ENCODE measurements at places on chromosomes 5 and 9.

GRCh38 chr9:83523684-83524083 lies 14.5 kb downstream of the FRMD3 start:
- no peak for DNase-seq

GRCh38 chr5:76500633-76501393 lies 97.7 kb downstream of the IQGAP2 start:
- no peak for DNase-seq

DNA sequence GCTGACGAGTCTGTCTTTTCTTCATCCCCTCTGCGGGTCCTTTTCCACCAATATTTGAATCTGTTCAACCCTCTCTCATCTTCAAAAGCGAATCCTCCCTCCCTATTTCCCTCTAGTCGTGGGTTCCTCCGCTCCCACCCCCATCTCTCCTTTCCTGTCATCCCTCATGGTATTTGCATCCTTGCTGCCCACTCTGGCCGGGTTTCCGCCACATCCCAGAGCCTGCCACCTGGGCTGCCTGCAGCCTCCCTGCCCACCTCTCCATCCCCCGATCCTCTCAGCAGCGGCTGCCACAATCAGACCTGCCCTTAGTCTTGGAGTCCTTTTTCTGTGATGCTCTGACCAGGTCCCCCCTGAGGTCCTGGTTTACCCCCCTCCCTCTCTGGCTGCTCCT lies 44.9 kb downstream of the JADE2 start:
- no peak for DNase-seq

- DNase-seq, result no peak
Measured at GRCh38 chr9:72140586-72140985, 8.7 kb upstream of the GDA start.

GRCh38 chr5:178436326-178436940 lies 153.8 kb downstream of the COL23A1 start:
- no peak for DNase-seq

- DNase-seq, result no peak
Measured at GRCh38 chr5:180373454-180373853, 20.3 kb upstream of the GFPT2 start.

GRCh38 chr5:142201471-142201887 lies 92.9 kb downstream of the NDFIP1 start:
- no peak for DNase-seq

DNA sequence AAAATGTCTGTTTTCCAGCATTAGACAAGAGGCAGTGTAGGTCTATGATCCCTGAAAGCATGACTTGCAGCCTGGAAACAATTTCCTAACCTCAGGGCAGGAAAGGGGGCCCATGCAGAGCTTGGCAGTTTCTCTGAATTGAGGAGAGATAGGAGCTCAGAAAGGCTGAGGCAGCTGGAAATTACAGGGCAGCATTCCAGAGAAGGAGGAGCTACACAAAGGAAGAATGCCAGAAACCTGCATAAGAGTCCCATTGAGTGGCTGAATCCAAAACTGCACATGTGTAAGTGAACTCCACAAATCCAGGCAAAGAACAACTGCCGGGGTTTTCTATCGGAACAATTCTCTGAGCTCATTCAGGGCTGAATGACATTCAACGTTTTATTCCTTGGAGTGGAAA lies 346.8 kb downstream of the PIK3R1 start:
- no peak for DNase-seq

GRCh38 chr5:164351245-164351834 lies 845.9 kb downstream of the MAT2B start:
- no peak for DNase-seq

DNA sequence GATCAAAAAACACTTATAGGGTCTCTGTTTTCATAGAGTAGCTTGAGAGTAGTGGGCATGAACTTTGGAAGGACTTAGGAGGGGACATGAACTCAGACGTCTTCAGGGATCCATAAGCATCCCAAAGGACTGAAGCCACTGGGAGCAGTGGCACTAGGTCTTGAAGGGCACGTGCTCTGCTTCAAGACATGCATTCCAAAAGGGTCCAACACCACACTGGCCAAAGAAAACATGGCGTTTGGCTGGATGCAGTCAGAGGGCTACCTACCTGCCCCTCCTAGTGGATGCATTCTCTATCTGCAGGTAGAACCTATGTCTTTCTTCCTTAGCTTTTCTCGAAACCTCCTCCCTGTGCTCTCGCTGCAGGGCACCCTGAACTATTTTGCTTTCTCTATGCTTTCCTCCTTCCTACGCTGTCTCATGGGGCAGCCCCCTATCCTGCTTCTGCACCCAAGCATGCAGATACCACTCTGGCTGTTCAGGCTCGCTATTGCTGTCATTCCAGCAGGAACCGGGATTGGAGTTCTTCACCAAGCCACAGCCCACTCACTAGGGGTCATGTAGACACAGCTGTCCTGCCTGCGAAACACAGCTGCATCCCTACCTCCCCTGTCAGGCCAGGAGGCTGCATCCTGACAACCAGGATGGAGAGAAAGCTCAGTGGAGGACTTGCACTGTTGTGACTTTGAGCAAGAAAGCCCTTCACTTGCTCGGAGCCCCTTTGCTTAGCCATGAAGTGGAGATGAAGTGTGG lies 11.9 kb downstream of the FAM240B start:
- DNase-seq, result no peak

- DNase-seq, result no peak
Measured at GRCh38 chr9:92360083-92360482, 34.3 kb downstream of the CENPP start.

DNA sequence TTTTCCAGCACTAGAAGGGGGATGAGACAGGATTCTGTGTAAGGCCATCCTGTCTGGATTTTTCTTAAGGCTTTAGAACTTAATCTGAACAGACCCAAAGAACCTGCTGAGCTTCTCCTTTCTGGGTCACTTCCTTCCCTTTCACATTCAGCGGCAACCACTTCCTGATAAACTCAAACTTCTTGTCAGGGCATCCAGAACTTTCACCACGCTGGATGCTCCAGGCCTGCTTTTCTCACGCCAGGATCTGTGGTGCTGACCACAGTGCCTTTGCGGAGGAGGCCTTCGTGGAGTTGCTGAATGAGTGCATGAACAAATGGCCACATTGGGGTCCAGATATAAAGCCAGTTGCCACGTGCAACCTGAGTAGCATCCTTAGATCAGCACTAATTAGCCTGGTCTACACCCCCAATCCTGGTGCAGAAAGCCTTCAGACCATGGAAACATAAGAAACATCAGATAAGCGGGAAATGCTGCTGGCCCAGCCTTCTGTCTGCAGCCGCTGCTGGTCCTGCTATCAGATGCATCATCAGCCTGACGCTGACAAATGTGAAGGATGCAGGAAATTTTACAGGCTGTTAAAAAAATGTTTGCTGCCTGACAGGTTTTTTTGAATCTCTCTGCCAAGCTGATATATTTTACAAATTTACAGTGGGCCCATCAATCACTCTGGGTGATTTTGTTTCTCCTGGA lies 75.3 kb upstream of the BARHL1 start:
- no peak for DNase-seq

DNA sequence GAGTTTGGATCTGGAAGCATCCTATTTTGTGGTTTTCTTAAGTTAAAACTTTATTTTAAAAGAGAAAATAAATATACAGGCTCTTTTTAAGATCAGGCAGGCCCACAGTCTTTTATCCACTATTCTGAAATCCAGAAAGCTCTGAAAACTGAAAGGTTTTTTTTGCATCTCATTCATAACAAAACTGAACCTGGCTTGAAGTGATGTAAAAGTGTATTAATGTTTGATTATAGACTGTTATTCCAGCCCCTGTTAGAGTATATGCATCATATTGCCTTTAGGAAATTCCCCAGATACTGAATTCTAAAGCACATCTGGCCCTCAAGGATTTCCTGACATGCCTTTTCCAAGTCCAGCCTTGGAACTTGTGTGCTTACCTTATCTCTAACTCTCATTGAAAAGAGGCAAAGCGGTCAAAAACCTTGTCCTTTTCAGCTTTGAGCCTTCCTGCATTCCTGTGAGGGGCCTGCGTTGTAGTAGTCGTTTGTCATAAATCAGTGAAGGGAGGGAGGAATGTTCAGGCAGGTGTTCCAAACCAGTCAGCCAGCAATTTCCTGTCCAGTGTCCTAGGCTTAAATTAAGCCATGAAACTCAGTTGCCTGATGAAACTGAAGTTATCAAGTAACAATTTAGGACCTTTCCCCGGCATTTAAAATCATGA lies 110.4 kb downstream of the TLE4 start:
- DNase-seq, result no peak

DNA sequence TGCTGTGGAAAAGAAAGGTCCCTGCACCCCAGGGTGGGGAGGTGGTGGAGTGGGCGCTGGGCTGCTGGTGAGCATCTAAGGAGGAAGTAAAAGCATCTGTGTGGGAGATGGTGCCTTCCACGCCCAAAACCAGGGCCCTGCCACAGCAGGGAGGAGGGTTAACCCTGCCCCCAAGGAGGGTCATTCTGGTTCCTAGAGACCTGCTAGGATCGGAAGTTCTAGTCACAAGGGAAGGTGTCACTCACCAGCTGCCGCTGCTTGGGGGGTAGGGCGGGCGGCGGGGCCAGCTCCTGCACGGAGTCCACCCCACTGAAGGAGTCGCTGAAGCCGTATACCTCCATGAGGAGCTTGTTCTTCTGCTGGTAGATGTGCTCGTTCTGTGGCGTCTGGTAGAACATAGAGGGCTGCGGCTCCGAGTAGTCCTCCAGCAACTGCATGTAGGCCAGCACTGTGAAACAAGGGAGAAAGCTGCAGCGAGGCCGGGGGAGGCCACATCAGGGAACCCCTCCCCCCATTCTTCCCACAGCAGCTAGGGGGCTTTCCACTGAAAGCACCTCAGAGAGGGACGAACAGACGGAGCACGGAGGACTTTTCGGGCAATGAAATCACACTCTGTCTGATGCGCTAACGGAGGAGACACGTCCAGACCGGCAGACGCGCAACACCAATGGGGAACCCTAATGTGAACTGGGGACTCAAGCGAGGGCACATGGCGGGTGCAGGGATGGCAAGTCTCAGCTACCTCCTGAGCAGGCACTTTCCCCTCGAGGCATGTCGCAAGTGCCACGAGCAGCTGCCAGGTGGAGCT lies 76.4 kb downstream of the PRRT1B start:
- no peak for DNase-seq

GRCh38 chr5:33448118-33448517 lies 7.4 kb downstream of the TARS1 start:
- no peak for DNase-seq

DNA sequence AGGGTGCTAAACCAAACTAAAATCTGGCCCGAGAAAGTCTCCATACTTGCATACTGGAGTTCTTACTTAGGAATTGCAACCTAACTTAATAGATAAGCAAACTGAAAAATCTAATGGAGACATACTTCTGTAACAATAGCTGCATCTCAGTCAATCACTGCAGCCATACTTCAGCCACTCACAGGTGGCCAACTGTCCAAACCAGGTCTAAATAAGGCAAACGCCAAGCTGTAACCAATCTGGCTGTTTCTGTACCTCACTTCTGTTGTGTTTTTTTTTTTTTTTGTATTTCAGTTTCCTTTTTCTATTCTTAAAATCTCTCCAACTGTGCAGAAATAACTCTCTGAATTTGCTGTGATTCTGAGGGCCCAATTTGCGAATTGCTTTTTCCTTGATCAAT lies 4.4 kb upstream of the NDUFB6 start:
- DNase-seq, result no peak

DNA sequence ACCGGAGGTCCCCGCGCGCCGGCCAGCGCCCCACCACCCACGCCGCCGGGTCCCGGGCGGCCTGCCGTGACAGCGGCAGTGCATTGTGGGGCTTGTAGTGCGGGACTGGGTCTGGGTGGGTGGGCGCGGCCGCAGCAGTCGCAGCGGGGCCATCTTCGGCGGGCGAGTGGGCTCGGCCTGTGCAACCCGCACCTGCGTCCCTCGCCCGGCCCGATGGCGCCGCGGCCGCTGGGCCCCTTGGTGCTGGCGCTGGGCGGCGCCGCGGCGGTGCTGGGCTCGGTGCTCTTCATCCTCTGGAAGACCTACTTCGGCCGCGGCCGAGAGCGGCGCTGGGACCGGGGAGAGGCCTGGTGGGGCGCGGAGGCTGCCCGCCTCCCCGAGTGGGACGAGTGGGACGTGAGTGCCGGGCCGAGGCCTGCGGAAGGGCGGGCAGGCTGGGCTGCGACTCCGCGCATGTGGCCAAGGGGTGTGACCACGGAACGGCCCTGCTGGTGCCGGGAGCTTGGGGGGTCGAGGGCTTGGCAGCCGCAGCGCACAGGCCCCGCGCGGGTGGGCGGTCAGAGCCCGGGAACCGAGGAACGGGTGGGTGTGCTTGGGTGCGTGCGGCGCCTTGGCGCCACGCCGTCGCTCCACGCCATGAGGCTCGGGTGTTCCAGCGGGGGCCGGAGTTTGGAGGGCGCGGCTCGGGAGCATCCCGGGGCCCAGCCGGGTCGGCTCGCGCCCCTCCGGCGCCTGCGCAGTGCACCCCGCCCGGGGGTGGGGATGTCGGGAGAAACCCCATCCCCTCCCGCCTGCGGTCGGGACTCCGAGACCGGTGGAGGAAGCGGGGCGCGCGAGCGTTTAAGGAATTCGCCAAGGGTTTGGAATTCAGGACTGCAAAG lies at the start of gene ARL10:
Gene ARL10, plus strand, starts transcription at position 137 of the 881 bp plus-strand sequence. Its CDS starts 77 bp downstream, at position 214.
- peak; percentile 54 for DNase-seq

GRCh38 chr5:159764283-159765134 lies 151.8 kb upstream of the ADRA1B start:
- no peak for DNase-seq

GRCh38 chr5:135398160-135398854 lies 724 bp downstream of the MACROH2A1 start:
- peak; percentile 23 for DNase-seq

GRCh38 chr9:89524963-89525362 lies 27.1 kb upstream of the SEMA4D start:
- DNase-seq, result no peak

DNA sequence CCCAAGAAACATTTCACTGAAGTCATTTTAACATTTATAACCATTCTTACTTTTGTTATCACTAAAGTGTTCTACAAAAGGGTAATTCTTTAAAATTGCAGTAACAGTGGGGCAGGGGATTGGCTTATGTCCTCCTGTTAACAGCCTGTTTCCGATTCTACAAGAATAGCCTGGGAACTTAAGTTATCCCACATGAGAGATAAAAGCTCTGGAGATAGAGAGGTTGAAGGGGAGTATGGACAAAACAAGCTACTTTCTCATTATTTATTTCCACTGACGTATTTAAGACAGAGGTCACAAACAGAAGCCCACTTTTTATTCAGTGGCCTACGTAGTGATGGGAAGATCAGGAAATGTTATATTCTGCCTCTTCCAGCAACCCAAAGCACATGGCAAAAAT lies 98.7 kb downstream of the EPB41L4A start:
- no peak for DNase-seq

DNA sequence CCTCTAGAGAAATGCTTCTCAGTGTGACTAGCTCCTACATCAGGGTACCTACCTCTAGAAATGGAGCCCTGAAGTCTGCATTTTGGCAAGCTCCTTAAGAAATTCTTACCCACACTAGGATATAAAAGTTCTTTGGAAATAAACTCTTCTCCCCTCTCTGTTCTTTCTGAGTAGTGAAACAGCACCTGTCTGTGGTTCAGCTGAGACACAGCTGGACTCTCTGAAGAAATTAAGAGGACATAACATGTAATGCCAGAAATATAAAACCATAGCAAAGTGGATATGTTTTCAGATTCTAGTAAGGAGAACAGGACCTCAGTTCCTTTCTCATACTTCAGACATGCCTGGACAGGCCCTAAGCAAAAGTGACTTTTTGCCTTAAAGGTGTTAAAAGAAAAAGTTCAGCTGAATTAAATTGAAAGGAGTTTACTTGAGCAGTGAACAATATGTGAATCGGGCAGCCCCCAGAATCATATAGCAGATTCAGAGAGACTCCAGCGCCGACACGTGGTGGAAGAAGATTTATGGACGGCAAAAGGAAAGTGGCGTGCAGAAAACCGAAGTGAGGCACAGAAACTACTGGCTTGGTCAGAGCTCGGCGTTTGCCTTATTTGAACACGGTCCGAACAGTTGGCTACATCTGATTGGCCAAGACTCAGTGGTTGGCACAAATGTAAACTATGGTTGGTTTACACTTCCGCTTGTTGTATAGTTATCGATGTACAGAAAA lies 64.5 kb downstream of the PRKACG start:
- DNase-seq, result no peak
